Stimulated activated CD4-positive, alpha-beta T cell treated with anti-CD3 and anti-CD28 coated beads, Interleukin-1b, Interleukin-23, amount 100 ng/mL, for 4 hours (primary cell): ENCODE measurements at places on chromosomes 3 and 15.

DNA sequence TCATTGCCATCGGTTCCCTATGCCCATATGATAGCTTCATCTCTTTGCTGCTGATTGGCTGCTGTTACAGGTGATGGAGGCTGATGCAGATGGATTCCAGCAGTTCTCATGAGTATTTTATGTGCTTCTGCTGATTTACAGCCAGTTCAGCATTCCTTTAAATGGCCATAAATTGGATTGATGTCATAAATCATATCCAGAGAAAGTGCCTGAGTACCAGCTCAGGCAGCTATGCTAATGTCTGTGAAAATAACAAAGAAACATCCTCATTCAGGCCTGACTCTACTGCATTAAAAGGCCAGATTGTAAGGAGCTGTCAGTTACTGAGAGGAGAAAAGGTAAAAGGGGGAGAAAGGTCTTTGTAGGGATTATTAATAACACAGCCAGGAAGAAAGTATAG lies 756.8 kb downstream of the IGSF11 start:
- no peak for DNase-seq

- DNase-seq, result no peak
Observed at GRCh38 chr3:66858656-66859381, 139.3 kb upstream of the KBTBD8 start.

DNA sequence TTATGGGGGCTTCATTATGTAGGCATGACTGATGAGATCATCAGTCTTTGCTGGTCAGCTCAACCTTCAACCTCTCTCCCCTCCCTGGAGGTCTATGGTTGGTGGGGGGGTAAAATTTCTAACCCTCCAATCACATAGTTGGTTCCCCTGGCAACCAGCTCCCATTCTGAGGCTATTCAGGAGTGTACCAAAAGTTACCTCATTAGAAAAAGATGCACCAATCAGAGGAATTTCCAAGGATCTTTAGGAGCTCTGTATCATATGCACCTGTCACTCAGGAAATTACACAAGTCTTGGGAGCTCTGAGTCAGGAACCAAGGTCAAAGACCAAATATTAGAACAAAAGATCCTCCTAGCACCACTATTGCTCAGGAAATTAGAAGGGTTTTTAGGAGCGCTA lies 21.4 kb upstream of the LEO1 start:
- no peak for DNase-seq

GRCh38 chr3:45591547-45592040 lies 3.0 kb upstream of the LIMD1 start:
- DNase-seq, result no peak

GRCh38 chr15:61182946-61183345 lies 46.2 kb downstream of the RORA start:
- DNase-seq, result no peak

GRCh38 chr3:84961521-84962255 lies 2.9 kb downstream of the CADM2 start:
- no peak for DNase-seq

DNA sequence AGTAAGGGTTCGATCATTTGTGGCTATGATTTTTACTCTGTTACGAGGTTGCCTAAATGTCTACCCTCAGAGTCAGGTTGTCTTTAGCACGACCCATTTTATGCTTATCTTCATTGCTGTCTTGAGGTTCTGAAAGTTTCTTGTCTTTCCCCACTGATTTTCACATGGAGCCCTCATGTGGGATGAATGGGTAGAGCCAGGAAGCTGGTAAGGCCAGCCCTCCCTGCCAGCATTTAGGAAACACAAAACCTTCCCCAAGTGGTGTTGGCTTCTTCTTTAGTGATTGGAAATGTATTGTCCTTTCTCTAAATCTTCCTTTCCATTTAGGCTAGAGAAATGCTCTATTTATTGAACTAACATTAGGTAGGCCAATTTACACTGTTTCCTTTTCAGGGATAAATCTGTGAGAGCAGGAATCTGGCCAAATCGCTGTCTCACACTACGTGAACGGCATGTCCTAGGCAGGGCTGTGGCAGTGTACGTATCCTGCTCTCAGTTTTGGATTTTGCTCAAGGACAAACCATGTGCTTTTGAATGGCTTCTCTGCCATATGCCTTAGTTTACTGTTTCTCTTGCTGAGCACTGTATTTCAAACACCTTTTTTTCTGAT lies 43.7 kb downstream of the MYZAP start:
- no peak for DNase-seq

DNA sequence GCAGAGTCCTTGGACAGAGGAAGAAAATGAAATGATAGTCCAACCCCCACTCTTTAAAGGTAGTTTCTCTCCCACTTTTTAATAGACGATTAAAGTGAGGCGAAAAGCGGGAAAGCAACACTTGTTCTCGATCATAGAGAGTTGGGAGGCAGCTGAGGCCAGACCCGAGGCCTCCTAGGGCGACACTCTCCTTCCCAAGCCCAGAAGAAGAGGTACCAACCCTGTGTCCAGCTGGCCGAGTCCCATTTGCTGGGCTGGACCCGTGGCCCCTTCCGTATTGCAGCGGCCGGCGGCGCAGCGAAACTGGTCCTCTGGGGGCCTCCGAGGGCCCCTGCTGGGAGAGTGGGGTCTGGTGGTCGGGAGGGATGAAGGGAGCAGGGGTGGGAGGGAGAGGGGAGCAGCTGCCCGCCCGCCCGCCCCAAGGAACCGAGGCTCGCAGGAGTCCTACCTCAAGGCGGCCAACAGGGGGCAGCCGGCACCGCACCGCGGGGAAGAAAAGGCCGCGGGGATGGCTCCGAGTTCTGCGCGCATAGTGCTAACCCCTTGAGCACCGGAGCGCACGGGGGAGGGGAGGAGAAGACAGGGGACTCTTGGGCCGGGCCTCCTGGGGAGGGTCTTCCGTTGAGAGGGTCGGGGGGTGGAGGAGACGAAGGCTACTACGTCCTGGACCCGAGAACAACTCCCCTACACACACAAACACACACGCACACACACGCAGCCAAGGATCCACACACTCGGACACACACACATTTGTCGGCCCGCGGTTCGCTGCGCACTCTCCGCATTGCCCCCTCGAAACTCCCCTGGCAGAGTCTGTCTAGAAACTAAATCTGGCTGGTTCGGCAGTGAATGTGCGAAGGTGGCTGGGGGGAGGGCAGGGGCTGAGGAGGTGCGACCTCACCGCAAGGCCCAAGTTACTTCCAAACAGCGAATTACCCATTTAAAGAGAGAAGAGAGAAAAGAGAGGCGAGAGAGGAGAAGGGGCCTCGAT lies 2.0 kb downstream of the WNT5A start:
- no peak for DNase-seq

- no peak for DNase-seq
Observed at GRCh38 chr3:15305359-15305844, 27.0 kb downstream of the SH3BP5 start.

- no peak for DNase-seq
Observed at GRCh38 chr3:115270849-115271248, 123.8 kb upstream of the ZBTB20 start.

DNA sequence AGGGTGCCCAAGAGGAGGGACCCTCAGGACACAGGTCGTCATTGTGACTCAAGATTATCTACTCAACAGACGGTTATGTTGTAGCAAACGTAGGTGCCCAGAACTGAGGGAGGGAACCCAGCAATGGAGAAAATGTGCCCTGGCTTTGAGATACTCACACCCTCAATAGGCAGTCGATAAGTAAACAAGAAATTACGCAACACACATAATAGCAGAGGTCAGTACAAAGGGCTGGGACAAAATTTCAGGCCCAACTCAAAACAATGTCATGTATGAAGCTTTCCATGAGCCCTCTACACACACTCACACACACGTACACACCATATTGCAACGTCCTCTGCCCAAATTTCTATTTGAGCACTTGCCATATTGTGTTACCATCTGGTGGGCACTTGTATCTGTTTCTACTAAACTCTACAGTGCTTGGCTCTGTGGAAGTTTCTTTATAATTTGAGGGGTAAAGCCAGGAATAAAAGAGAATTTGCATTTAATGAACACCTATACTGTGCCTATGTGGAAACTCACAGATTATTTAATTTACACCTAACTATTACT lies 114.6 kb upstream of the TRIM42 start:
- DNase-seq, result no peak

- DNase-seq, result no peak
Observed at GRCh38 chr15:80787316-80787715, 8.1 kb downstream of the CEMIP start.

- DNase-seq, result no peak
Observed at GRCh38 chr3:105862217-105862616, 6.6 kb downstream of the CBLB start.

- DNase-seq, result no peak
Observed at GRCh38 chr15:39495871-39496840, 84.7 kb upstream of the THBS1 start.

- DNase-seq, result no peak
Observed at GRCh38 chr15:89087161-89087829, 961 bp upstream of the ABHD2 start.

DNA sequence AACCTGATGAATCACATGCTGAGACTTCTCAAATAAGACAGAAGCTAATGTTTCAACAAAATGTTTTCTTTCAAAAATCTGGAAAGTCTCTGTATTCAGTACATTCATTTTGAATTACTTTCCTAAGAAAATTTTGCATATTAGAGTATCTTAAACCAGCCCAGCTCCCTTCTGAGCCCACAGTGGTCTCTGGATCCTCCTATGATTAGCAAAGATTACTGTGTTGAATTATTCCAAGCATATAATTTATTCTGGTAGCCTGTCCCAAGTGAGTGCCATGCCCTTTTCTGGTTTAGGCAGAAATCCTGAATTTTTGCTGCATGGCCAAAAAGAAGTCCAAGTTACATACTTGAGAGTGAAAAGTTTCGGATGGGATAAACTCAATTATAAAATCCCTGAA lies 279.0 kb downstream of the CTNNB1 start:
- no peak for DNase-seq

GRCh38 chr3:55935241-55935640 lies 448.1 kb upstream of the WNT5A start:
- DNase-seq, result no peak

GRCh38 chr3:42265059-42265991 lies 660 bp downstream of the CCK start:
- no peak for DNase-seq

- no peak for DNase-seq
Observed at GRCh38 chr3:39748002-39748401, 61.4 kb upstream of the MYRIP start.
